SJCRH30 (cell line): ENCODE measurements at places on chromosomes 16 and 17. TPM values are rescaled to one million over a fixed set of nuclear protein-coding genes. Genes with fewer than 3 reads are reported as not detected.

ZNF821 gene
- total RNA-seq: 6.0 and 7.5 TPM in 2 replicates

TEKT1 gene
- total RNA-seq: not detected in 2 replicates

SEPHS2 gene
- 18.2 and 22.9 TPM in 2 replicates for total RNA-seq

UTP18 gene
- total RNA-seq: 51.7 and 57.9 TPM in 2 replicates

SETD1A gene
- total RNA-seq: 8.9 TPM in 2 replicates
